Heart left ventricle (tissue), 16 donors: ENCODE measurements at places on chromosomes 11 and 22. TPM values are rescaled to one million over a fixed set of nuclear protein-coding genes. Genes with fewer than 3 reads are reported as not detected.

BBOX1 gene
- not detected for polyA plus RNA-seq

CSNK2A3 gene
- 0.34 TPM for polyA plus RNA-seq

PIH1D2 gene
- 2.4 TPM for polyA plus RNA-seq

PDGFD gene
- 6.2 TPM for polyA plus RNA-seq

OR51B5 gene
- polyA plus RNA-seq, result 0.11 TPM

DNA sequence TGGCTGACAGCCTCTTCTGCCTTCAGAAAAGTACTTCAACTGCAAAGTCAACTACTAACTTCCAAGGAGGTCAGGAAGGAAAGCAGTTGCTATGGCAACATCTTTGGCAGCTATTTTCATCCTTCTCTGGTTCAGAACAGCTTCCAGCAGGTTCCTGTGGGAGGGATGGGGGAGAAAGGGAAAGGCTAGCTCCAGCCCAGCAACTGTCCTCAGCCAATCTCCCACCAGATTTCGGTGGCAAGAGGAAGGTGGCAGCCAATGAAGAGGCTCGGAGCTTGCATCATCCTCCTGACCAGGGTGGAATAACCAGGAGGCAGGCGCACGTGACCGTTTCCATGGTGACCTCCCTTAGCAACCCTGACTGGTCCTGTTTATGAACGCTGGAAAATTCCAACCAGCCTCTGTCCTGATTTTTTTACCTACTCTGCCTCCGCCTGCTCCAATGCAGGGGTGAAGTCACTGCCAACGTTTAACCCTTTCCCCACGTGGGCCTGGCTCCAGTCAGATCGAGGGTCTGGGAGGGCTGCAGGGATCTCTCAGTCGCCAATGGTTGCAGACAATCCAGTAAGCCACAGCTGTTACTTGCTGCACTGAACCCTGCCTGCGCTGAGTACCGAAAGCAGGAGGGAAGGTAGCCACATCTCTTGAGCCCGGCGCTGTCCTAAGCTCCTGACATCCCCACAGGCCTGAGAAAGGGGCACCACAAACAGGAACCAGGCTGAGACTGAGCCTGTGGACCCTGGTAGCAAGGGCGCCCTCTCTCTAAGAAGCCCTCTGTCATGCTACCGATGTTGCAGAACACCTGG, 11.2 kb upstream of the MALAT1 start:
- peak; percentile 100 for DNase-seq

GRCh38 chr11:85379066-85379465, 248.1 kb downstream of the DLG2 start:
- DNase-seq, result no peak

GRCh38 chr22:37752189-37753087, 55.3 kb upstream of the GCAT start:
- DNase-seq, result peak; percentile 93

DNA sequence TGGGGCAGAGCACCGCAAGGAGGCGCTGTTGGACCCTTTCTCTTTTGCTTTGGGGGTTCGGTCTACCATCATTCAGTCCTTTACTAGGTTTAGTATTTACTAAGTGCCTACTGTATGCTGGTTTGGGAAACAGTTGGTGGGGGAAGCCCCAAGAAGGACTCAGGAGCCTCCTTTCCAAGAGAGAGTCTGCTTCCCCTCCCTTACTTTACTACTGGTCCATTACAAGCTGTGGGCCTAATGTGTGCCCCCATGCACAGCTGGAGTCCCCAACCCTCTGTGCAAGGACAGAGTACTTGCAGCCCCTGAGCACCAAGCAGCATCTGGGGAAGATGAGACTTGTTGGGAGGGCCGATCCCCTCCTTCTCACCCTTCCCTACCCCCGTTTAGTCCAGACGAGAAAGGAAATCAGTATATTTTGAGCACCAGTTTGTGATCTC, 876 bp upstream of the UBE2L6 start:
- DNase-seq, result no peak

DNA sequence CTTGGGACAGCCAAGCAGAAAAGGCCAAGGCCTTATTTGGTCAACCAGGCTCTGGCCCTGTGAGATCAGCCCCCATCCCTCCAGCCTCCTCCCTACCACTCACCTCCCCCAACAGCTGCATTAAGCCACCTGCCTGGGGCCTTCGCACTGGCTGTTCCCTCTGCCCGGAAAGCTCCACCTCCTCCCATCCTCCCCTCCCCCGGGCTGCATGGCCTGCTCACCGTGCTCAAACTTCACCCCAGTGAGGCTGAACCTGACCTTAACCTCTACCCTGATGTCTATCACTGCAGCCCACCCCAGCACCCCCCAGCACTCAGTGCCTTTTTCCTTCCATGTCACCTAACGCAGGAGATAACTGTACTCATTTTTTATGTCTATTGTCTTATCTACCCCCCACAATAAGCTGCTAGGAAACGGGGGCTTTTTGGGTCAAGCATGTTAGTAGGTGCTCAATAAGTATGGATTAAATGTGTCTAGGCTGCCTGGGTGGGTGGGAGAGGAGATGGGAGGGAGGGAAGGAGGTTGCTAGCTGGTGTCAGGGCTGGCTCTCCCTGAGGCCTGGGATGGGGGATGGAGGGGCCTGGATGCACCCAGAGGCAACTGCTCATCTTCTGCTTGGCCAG, 912 bp downstream of the PTPRCAP start:
- no peak for DNase-seq

DNA sequence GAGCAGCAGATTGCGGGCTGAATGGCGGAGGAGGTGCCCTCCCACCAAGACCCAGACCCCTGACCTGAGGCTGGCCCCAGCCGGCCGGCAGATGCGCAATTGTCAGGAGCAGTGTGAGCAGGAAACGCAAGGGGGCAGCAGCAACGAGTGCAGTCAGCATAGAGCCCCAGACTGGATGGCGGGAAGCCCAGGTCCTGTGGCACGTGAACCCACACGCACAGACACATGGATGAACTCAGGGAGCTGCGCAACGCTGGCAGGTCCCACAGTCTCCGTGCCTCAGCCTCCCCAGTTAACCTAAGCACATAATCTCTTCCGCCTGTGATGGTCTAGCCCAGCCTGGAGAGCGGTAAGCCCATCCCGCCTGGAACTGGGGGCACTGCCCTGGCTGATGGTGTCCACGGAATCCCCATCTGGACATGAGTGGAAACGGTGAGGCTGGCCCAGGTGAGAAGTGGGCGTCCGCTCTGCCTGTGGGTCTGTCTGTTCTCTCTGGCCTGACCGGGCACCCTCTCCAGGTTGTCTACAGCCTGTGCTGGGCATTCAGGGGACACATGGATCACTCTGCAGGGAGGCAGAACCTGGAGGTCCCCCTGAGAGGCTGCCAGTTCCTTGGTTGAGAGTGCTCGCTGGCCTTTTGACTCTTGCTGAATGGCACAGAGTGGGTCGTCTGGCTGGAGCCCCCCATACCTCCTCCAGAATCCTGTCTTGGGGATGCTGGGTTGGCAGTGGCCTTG, 626 bp upstream of the TBX10 start:
- DNase-seq, result no peak

GRCh38 chr11:73931039-73931645, 19.7 kb upstream of the DNAJB13 start:
- DNase-seq, result no peak

DNA sequence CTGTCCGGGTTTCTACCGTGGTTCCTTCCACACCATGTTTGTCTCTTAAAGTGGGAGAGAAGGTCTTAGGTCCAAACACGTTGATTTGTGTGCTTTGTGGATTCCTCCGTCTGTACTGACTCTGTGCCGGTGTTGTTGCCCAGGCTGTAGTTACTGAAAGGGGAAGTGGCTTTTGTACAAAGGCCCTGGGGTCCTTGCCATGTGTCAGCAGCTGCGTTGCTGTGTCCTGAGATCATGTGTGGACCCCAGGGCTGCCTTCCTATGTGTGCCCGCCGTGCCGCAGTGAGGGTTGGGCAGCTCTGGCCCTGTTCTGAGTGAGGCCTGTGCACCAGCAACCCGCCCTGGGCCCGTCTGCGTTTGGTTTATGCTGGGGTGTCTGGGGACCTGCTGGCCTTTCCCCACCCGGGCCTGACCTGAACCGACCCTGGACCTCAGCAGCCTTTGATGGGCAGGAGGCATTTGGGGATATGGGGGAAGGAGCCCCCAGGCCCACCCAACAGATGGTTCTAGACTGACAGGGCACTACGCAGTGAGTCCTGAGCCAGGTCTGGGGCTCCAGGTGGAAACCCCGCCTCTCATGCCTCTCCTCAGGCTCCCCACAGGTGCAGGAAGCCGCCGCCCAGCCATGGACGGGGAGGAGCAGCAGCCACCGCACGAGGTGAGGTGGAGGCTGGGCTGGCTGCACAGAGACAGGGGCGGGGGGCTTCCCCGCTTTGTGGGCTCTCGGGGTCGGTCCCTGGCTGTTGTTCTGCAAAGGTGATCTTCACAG, 6.9 kb downstream of the TRABD start:
- peak; percentile 34 for DNase-seq

DNA sequence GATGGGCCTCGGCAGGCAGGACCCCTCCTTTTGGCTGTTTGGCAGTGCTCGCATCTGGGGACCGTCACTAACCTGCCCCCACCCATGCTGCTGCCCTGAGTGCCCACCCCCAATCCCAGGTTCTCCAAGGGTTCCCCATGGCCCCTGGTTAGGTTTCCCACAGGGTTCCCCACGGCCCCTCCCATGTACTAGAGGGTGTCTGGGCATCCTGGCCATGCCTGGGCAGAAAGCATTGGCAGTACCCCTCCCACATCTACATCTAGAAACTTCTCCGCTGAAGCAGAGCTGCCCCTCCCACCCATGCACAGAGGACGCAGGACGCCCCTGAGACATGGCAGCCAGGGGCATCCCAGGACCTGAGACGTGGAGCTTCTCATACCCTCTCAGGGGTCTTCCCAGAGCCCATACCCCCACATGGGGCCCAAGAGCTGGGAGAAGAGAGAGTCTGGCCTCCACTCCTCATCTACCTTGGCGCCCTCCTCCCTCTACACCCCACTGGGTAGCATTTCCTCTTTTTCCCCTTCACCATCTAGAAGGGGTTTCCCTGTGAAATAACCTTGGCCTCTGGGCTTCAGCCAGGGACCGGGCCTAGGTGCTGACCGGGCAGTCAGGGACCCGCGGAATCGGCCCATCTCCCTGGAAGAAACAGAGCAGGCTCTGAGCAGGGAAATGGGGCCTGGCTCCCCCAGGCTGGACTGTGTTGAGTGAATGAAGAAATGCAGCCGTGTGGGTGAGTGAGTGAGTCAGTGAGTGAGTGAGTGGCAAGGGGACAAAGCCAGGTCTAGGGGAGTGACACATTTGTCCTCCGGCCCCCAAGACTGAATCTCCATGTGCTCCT, 987.3 kb downstream of the BRD1 start:
- no peak for DNase-seq

DNA sequence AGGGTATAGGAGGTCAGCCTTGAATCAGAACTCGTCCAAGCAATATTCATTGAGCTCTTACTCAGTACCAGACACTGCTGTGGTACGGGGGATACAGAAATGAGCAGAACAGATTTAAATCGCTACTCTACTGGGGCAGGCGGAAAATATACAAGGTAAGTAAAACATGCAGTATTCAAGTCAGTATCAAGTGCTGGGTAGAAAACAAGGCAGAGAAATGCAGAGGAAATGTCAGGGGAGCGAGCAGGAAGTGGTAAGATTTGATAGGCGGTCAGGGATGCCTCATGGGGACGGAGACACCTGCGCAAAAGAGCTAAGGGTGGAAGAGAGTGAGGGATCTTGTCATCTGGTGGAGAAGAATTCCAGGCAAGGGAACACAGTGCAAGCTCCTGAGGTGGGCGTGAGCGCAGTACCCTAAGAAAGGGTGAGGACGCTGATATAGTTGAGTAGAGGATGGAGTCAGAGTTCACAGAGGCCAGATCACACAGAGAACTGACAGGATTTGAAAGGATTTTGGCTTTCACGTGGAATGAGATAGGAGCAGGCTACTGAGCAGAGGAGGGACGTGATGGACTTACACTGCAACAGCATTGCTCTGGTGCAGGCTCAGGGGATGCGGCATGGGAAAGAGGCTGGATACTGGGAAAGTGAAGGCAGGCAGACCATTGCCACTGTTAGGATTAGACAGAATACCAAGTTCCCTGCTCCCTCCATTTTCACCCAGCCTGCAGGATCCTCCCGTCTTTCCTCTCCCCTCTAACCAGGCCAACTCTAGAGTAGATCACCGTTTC, 35.8 kb downstream of the SC5D start:
- no peak for DNase-seq

GRCh38 chr22:40183029-40183581, 5.4 kb downstream of the TNRC6B start:
- no peak for DNase-seq

DNA sequence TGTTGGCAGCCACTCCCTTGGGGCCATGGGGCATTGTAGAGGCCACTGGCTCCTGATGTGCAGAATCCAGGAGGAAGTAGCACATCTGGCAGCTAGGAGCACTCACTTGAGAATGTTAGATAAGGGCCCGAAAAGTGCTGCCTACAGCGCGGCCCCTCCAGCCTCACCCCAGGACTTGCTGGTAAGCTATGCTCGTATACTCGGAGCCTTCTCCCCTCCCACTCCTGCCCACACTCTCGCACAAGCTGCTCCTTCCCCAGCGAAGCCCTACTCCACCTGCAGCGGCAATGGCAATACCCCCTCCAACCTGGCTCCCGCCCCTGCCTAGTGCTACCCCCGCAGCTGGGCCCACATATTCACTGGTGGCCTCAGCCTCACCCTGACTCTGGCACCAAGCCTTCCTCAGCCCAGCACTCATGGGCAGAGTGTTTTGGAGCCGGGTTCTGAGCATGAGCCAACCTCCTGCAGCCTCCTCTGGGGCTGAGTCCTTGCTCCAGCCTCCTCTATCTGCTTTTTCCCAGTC, 47.7 kb downstream of the PDE2A start:
- DNase-seq, result no peak

GRCh38 chr22:38401336-38402084, 53.5 kb downstream of the KCNJ4 start:
- DNase-seq, result no peak

- DNase-seq, result no peak
Measured at GRCh38 chr11:13316528-13316961, 39.0 kb downstream of the BMAL1 start.

- DNase-seq, result no peak
Measured at GRCh38 chr22:21989049-21989448, 6.5 kb upstream of the TOP3B start.

- DNase-seq, result no peak
Measured at GRCh38 chr11:96748639-96749370, 359.0 kb downstream of the JRKL start.
